Stimulated activated CD8-positive, alpha-beta memory T cell treated with anti-CD3 and anti-CD28 coated beads, Interleukin-15, amount 100 ng/mL, for 1 hour (primary cell): ENCODE measurements at places on chromosomes 12 and 14.

- peak; percentile 37 for DNase-seq
These were observed 6.3 kb upstream of the LTBP2 start for GRCh38 chr14:74618078-74618952.

- no peak for DNase-seq
These were observed 61.1 kb downstream of the RNF34 start for GRCh38 chr12:121461048-121461447.

- no peak for DNase-seq
These were observed 2.3 kb downstream of the KRT78 start for GRCh38 chr12:52846356-52846970.

DNA sequence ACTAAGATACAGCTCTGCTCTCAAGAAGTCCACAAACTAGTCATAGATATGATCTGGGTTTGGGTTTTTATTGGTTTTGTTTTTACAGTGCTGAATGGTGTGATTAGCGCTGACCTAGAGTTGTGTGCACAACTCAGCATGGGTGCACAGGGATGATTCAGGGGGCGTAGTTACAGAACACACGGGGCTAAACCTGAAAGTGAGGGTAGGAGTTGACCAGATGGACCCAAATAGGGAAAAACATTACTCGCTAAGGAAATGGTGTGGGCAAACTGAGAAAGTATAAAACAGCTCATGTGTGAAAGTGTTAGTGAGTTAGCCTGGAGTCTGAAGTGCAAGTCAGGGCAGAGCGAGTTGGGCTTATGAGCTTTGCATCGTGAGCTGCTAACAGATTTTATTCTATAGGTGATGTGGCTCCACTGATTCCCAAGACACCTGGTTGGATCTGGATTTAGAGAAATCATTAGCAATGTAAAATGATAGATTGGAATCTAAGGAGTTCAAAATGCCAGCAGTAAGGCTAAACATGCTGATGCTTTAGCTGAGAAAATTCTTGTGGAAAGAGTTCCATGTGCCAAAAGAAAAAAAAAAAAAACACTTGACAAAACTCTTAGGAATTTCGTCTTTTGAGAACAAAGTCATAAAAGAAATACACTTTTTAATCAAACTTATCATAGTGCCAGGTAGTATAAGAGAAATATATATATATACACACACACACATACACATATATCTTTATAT lies 134.9 kb downstream of the SLC5A8 start:
- no peak for DNase-seq

- DNase-seq: no peak
These were observed 442.2 kb downstream of the ADAMTS20 start for GRCh38 chr12:43109631-43110345.

DNA sequence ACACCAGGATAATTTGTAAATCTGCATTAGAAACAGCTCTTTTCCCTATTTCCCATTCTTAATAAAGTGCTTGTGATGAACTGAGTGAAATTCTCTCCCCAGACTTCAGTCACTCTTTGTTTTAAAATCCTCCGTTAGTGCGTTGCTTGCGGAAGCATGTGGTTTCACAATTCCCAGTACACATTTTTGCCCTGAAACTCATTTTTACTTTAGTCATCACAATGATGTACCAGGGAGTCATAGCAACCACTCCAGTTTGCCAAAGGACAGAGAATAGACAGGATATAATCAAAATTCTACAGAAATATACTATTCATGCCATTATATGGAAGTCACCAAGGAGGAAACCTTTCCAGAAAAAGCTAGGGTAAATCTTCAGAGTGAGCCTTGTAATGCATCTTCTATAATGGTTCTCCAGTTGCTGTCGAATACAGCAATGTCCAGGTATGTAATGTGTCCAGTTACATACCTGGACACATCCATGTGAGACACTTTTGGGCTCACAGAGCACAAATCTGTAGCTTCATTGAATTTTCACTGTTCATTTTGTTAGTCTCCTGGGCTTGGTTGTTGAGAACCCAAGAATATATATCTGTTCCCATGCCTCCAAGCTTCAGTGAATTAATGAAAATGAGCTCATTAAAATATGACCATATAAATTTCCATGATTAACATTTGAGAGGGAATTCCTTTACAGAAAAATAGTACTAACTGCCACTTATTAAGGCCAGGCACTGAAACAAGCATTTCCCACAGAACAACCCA lies 57.8 kb downstream of the GPR135 start:
- DNase-seq: no peak

GRCh38 chr12:89345830-89346740 lies 6.2 kb downstream of the DUSP6 start:
- DNase-seq: no peak

GRCh38 chr12:109098651-109099050 lies 1.3 kb downstream of the UNG start:
- DNase-seq: no peak
